ENCODE measurements at places on chromosomes 12 and 14.

- no peak for DNase-seq
Observed at GRCh38 chr12:92272061-92272964, 126.7 kb upstream of the BTG1 start.

GRCh38 chr12:111791507-111791906 lies 24.8 kb downstream of the ALDH2 start:
- DNase-seq, result no peak

DNA sequence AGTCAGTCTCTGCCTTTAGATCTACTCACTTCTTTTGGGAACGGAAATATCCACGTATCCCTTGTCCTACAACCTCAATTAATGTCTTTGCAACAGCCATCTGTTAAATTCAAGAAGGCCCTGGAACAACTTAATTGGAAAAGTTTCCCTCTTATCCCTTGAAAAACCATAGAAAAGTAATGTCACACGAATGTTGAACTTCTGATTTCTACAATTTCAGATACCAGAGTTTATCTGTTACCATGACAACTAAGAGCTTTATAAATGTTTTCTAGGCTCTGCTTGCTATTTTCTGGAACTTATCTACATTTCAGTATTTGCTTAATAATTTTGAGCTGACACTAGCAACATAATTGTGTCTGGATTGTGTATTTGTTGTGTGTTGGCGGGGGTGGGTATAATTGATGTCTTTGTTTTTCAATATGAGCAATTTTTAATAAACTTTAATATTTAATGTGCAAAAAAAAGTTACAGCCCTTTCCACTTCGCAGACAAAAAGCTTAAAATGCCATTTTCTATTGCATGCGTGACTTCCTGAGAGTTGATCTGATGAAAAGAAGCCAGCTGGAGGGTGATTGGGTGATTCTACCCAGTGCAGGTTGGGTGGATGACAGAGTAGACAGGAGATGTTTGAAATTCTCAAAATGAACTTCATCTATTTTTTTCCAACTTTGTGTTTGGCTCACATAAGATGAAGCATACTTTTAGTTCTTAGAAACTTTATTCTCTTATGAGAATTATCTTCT lies 11.8 kb upstream of the EDDM3A start:
- DNase-seq, result no peak

DNA sequence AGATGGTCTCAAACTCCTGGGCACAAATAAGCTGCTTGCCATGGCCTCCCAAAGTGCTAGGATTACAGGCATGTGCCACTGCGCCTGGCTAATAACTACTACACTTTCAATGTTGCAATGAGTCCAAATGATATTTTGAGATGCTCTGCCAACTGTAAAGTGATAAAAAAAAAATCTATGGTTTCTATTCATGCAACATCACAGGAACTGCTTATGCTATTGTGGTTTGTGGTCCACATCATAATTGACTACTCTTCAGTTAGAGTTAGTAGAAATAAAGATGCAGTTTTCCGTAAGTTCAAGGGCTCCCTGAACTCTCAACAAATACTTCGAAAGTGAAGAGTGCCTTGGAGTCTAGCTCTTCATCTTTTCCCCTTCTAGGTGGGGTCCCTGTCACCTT lies 239.4 kb downstream of the C12orf75 start:
- DNase-seq, result no peak

DNA sequence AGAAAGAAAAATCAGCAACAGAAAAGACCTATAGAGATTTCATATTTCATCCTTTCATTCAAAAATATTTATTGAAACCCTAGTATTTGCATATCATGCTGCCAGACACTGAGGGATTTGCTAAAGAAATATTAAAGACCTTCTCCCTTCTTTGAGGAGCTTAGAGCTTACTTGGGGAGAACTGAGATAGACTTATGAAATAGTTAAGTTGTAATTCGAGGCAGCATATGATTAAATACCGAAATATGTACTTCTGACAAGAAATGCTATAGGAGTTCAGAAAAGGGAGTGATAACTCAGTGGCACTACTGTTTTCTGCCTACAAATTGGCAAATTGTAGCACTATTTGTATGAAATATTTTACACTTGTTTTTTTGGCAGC lies 59.1 kb downstream of the PLXNC1 start:
- no peak for DNase-seq

- DNase-seq, result no peak
Observed at GRCh38 chr12:46617167-46617566, 208.6 kb downstream of the SLC38A4 start.

DNA sequence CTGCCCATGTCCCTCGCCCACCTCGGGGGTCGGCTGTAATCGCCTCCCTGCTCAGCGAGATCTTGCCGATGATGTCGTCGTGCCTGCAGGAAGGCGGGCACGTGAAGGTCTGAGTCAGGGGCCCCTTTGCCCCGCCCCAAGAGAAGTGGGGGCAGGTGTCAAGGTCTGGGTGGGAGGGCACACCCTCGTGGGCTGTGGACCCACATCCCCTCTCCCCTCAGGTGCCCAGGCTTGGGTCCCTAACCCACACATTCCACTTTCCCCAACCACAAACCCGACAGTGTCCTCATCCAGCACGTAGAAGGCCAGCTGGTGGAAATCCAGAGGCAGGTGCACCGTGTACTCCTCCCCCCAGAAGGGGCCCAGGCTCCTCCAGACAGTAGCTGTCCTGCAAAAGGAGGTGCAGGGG lies 7.8 kb downstream of the RASAL1 start:
- no peak for DNase-seq
